LoVo (cell line): ENCODE measurements at places on chromosomes 4 and X.

DNA sequence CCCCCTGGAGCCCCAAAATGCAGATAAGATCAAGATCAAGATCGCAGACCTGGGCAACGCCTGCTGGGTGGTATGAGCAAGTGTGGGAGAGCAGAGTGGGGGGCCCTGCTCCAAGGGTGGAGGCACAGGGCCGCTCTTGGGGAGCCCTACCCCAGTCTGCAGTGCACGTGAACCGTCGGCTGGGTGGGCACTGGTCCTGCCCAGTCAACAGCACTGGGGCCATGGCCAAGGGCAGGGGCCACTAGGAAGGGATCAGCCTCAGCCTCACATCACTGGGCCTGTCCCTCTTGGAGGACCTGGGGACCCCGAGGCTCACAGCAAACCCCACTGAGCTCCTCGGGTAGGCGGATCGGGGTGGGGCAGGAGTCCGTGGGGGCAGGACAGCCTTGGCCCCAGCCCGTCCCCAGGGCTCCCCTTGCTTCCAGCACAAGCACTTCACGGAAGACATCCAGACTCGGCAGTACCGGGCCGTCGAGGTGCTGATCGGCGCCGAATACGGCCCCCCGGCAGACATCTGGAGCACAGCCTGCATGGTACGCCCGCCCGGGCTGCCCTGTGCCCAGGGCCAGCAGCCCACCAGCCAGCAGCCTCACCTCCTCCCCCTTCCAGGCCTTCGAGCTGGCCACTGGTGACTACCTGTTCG lies 3.6 kb downstream of the SRPK3 start:
- no peak for DNase-seq

DNA sequence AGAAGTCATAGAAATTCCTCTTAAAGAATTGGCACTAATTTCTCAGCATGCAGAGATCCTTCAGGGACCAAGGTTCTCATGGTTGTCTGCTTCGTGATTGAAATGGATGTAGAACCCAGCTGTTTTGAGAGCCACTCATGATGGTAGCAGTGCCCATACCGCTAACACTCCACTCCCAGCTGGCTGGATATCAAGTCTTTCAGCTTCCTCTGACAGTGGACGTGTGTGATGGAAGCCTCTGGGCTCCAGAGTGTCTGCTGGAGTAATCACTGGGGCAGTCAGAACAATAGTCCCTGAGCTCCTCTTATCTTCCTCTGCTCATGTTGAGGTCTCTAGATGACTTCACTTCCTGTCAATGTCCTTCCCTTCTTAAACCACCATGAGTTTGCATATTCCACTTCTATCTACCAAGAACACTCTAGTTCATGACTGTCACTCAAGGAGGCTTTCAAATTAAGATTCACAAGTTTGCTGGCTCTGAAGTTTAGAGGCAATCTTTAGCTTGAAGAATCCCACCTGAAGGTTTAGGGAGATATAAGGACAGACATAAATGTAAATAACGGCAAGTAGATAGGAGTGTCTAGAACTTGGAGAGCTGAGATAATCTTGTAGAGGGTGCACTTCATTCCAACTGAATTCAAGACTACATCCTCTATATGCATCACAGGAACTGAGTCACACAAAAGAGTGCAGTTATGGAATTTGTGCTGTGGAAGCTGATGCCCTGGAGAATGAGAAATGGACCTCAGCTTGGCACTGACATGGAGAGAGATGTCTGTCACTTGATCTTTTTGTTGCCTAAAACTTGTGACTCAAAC lies 64.5 kb upstream of the WDR1 start:
- no peak for DNase-seq

DNA sequence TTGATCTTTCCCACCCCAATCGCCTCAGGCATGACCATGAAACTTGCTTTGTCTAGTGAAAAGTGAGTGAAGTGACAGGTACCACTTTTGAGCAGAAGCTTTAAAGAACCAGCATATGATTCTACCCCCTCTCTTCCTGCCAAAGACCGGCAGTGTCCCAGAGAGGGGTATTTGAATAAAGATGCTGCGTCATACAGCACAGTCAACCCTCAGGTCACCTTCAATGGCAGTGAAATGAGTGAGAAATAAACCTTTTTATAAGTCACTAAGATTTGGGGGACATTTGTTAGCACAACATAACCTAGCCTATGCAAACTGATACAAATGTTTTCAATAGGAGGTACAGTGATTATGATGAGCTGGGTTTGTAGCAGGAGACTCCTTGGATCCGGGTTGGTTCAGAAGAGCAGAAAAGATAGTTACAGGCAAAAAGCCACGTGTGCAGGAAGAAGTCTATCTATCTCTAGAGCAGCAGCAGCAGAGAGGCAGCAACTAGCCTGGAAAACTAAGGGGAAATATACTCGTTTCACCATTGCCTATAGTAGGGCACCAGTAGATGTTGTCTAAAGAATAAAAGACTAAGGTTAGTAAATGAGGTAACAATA lies 30.3 kb upstream of the SPRY1 start:
- DNase-seq, result no peak

GRCh38 chr4:17418010-17418409 lies 93.9 kb downstream of the QDPR start:
- DNase-seq, result no peak

DNA sequence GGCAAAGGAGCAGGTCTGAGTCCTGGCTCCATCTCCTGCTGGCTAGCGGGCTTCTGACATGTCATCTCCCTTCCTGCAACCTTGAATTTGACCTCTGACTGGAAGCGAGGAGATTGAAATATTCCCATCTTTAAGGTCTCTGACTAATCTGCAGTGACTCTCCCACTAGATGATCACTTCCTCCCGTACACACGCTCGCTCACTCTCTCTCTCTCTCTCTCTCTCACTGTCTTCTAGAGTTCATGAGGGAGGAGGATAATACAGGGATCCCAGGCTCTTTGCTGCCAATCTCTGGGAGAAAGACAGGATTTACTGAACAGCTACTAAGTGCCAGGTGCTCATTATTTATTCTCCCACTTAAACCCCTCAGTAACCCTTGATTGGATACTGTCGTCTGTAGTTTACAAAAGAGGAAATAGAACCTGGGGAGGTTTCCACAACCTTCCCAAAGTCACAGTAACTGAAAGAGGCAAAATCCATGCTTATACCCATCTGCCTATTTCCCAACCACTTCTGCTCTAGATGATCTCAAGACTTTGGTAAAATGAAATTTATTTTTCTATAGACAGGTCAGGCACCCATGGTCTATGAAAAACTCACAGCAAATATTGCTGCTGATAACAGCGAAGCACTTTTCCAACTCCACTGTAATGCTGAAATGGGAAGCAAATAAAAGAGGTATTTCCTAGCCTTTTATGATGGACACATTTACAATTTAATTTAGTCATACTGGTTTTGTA lies 193.5 kb upstream of the C1QTNF7 start:
- peak; percentile 32 for DNase-seq

DNA sequence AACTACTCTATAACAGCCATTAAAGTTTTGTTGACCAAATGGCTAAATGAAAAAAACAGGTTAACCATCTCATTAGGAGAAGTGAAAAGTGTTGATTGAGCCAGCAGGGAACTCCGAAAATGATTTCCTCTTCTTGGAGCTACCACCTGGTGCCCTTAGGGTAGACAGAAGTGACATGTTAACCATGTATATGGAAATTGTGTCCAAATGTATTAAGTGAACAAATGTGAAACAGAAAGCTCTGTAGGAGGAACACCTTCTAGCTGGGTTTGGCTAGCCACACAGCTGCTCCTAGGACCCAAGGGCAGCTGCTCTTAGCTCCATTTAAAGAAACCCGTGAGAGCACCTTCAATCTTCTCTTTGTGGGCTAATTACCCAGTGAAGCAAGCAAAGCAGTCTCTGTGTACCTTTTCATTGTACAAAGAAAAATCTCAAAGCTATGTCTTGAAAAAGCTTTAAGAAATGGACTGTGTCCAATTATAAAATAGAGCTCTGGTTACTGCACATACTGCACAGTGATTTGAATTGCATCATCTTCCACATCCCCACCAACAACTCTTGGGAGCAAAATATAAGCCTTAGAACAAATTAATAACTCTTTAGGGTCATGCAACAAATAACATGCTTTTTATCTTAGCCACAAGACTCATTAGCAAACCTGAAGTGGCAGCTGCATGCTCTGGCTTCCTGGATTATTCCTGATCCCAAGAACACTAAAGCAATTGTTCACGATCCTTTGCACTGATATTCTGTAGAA lies 59.2 kb upstream of the PARM1 start:
- no peak for DNase-seq

- no peak for DNase-seq
Measured at GRCh38 chr4:6500481-6501140, 28.2 kb upstream of the PPP2R2C start.

DNA sequence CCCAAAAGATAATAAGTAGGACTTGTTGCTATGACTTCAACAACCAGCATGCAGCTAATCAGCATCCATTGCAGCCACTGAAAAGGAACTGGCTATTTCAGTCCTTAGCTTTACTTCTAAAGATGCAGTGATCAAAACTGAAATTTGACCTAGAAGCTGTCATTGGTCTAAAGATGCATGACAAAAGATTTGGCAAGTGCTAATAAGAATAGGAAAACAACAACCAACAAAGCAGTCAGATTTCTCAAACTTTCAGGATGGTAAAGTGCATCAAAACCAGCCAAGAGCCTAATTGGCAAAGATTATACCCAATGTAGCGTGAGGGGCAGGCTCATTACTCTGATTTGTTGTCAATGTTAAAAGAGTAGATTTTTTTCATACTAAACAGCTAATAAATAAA lies 77.1 kb upstream of the WDR17 start:
- no peak for DNase-seq

GRCh38 chrX:119692191-119693039 lies 553 bp downstream of the SEPTIN6 start:
- peak; percentile 1 for DNase-seq

- DNase-seq, result peak; percentile 88
Measured at GRCh38 chr4:24598025-24598424, 13.7 kb upstream of the DHX15 start.

DNA sequence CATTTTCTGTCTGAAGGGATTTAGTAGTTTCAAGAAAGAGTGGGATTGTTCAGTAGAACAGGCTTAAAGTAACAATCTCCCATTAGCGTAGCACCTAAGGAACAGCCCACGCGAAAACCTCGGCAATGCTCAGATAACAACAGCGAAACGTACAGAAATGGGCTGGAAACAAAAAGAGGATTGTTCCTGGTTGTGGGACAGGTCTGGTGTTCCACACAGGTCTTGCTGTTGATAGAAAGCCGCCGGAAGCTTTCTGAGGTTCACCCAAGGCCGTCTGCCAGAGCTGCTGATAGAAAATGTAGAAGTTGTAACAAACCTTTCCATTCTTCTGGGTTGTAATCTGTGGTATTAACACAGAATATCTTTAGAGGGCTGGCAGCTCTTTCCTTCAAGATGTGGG lies 69.4 kb upstream of the CLCN4 start:
- DNase-seq, result no peak

GRCh38 chr4:71564775-71565174 lies 219.1 kb downstream of the GC start:
- no peak for DNase-seq

GRCh38 chr4:93865650-93866049 lies 37.1 kb downstream of the ATOH1 start:
- no peak for DNase-seq

GRCh38 chr4:140344621-140345020 lies 28.8 kb upstream of the SCOC start:
- DNase-seq, result no peak

DNA sequence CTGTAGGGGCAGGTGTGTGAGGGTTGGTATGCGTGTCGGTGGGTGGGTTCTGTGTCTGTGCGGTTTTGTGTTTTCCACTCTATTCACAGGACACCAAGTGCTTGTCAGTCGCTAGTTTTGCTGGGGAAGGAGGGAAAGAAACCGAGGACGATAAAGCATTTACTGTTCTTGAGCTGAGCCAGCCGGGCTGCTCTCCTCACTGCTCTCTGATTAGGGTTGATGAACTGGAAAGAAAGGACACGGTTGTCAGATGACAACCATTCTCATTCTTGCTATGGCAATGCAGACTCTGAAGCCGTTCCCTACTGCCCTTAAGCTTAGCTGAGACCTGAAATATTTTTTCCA lies 832 bp downstream of the EGFL6 start:
- DNase-seq, result no peak

DNA sequence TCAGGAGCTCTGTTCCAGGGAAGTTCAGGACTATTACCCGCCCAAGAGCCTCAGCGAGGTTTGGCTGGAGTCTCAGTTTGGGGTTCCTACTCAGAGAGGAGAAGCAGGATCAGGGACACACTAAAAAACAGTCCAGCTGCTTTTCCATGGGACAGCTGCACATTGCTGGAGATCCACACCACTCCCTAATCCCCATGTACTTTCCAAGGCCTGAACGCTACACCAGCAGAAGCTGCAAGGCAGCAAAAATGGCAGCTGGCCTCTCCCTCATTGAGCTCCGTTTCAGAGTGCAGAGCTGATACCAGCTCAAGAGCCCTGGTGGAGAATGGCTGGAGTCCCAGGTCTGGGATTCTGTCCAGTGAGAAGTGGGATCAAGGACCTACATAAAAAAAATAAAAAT lies 551.2 kb upstream of the PABPC5 start:
- DNase-seq, result no peak
